ENCODE measurements at places on chromosomes 6 and 20.

GRCh38 chr6:134662077-134662700 lies 287.7 kb downstream of the ALDH8A1 start:
- DNase-seq: no peak

DNA sequence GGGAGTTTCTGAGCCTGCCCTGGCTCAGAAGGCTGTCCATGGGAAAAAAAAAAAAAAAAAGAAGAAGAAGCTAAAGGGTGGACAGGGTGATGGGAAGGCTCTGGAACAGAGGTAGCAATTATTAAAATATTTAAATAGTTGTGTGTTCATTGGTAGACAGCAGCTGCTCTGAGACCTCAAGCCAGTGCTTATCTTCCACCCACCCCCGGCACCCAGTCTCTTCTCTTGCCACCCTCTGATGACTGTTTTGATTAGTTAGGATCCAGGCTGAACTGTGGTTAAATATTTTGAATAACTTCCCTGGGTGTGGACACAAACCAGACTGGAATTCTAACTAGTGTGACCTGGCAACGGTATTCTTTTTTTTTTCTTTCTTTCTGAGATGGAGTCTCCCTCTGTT lies 16.9 kb upstream of the SRSF3 start:
- DNase-seq: peak; percentile 57

DNA sequence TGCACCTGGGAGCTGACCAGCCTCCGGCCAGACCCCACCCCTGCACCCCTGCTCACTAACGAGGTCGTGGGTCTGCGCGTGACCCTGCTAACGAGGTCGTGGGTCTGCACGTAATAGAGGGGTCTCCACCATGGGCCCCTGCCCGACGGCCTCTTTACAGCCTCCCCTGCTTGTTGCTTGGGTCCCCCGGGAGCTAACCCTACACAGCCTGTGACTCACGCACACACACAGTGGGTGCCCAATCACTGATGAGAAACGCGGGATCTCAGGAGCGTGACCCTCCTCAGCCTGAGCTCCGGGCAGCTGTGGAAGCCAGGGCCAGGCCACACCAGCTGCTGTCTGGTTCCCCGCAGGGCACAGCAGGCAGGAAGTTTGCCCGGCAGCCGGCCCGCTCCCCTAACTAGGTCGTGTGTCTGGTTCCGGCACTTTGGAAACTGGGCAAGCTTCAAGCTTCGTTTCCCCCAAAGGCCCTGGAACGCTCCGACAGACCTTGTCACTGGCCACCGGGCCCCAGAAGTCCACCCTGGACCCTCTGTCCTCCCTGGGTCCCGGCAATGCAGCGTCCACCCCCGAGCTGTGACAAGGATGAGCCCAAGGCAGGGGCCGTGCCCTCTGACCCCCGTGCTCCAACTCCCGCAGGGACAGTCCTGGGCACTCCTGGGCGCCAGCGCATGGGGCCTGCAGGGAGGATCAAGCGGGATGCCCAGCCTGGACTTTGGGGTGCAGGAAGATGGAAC lies 767 bp downstream of the PTK6 start:
- DNase-seq: no peak

DNA sequence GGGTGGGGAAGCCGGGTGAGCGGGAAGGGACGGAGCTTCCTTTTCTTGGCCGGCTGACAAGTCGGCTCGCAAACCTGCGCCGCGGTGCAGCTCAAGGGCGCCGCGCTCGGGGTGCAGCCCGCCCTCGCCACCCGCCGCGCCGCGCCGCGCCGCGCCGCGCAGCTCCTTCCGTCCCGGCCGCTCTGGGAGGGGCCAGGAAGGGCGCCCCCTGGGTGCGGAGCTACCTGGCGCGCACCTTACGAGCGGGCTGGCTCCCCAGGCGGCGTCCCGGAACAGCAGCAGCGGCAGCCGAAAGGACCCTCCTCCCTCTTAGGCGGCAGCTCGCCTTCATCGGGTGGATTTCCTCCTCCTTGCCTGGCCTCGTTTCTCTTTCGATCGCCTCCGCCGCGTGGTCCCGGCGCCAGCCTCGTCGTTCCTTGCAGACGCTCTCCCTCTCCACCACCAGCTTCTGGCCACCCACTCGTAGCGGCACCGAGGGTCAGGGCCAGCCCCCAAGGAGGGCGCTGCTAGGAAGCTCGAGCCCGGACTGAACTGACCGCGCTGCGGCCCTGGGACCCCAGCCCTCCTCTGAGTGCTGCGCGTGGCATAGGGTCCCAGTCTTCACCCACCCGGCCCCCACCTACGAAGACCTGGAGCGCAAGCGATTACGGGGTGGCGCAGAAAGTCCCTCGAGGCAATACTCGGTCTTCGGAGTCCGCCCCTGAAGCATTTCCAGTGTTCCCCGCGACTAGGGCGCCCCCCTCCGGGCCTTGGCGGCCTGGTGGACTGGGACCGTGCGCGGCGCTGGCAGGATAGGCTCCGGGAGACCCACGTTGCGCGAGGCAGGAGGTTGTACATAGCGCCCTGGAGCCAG lies at the start of gene MAP3K5:
Gene MAP3K5, minus strand, starts transcription at position 68 of the 853 bp plus-strand sequence. CDS start 320 bp downstream, outside the sequence.
- DNase-seq: peak; percentile 70

GRCh38 chr6:7976485-7977056 lies 66.0 kb upstream of the TXNDC5 start:
- no peak for DNase-seq

DNA sequence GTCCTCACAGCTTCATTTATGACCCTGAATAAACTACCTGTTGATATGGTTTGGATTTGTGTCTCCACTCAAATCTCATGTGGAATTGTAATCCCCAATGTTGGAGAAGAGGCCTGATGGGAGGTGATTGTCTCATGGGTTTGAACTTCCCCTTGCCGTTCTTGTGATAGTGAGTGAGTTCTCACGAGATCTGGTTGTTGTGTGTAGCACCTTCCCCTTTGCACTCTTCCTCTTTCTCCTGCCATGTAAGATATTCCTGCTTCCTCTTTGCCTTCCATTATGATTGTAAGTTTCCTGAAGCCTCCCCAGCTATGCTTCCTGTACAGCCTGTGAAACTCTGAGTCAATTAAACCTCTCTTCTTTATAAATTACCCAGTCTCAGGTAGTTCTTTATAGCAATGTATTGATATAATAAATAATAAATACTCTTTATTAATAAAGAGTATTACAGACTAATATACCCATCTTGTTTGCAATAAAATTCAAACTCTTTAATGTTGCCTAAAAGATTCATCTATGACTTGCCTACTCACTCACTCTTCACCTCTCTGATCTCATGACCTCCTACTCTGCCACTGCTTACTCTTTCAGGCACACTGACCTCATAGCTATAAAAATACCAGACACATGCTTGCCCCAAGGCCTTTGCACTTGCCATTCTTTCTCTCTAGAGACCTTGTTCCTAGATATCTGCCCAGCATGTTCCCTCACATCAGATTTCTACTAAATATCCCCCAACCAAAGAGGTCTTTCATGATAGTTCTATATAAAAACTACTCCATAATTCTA lies 256.4 kb upstream of the MARCKS start:
- DNase-seq: no peak

GRCh38 chr6:52839124-52840055 lies 1.2 kb downstream of the GSTA5 start:
- peak; percentile 18 for DNase-seq

- no peak for DNase-seq
Measured at GRCh38 chr6:97689078-97689754, 406.2 kb upstream of the MMS22L start.

DNA sequence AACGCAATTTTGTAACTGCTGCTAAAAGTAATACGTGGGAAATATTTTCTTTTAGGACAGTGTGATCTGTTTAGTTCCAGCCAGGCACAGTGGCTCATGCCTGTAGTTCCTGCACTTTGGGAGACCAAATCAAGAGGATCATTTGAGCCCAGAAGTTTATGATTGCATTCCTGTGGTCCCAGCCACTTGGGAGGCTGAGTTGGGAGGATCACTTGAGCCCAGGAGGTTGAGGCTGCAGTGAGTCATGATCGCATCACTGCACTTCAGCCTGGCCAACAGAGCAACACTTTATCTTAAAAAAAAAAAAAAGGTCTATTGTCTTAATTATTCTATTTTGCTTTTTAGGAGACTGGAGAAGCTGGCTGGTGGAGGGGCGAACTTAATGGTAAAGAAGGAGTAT lies 101.5 kb downstream of the CD2AP start:
- DNase-seq: no peak

DNA sequence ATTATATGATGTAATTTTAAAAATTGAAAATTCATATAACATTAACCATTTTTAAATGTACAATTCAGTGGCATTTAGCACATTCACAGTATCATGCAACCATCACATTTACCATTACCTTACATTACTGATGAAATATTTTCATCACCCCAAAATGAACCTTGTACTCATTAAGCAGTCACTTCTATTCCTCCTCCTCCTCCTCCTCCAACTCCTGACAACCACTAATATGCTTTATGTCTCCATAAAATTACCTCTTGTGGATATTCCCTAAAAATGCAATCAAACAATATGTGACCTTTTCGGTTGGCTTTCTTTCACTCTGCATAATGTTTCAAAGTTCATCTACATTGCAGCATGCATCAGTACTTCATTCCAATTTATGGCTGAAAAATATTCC lies 45.2 kb downstream of the ZHX3 start:
- no peak for DNase-seq

- no peak for DNase-seq
Measured at GRCh38 chr6:36075656-36076055, 48.0 kb downstream of the MAPK14 start.

DNA sequence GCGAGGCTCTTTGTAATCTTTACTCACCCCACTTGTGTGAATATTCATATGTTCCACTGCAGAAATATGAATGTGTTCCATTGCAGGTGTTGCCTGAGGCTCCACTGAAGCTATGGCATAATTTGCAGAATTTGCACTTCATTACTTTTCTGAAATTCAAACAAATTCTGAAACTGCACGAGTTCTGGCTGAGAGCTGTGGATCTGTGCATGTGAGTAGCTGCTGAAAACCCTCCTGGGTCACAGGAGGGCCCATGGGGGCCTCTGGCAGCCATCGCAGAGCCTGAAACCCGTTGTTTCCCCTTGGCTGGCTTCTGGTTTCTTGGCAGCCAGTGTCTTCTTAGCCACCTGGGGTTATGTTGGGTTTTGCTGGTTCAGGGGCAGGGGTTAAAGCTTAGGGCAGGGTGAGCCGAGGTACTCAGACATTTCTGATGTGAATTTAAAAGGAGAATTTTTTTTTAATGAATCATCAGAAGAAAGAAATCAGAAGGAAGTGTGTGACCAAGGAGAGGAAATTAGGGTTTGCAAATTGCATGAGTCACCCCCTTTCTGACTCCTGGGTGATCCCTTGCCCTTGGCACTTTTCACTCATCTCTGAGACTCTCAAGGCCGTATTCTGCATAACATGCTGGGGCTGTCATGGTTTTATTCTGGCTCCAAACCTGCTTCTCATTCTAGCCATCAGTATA lies 40.6 kb downstream of the TOX2 start:
- DNase-seq: peak; percentile 87

DNA sequence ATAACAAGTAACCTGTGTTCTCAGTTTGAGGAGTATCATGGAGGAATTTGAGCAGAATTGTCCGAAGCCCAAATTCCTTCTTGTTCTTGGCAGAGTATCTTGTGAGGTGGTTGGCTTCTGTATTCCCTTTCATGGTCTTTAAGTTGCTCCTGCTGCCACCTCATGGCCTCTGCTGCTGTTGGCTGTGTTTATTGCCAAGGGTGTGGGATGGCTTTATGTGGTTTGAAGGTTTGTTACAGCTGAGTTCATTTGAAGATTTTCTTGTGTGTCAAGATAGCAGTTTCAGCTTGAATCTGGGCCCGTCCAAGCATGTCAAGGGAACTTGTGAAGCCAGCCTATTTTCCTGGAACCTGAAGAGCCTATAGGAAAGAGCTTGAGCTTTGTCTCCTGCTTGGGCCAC lies 20.2 kb upstream of the TTK start:
- DNase-seq: no peak

DNA sequence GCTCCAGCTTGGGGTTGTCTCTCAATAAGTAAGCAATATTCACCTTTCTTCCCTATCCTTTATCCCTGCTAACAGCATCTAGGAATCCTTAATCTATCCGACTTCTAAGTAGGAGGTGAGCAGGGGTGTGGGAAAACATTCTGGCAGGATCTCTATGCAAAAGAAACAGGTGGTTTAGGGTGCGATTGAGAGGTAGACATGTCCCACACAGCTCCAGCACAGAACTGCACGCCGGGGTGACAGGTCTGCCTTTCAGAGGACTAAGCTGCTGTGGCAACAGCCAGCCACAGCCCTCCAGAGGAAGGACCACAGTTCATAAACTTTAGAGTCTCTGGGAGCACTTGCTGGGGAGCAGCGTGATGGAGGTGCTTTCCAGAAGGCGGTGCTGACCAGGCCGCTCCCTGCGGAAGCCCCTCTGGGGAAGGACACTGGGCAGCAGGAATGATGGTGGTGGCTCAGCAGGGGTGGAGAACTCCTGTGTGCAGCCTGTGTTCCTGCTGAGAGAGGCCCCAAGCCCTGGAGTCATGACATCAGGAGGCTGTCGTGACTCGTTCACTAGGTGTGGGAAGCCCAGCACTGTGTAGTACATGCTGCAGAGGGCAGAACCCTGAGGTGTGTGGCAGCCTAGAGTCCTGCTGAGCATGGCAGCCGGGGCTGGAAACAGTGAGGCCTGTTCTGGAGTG lies 509.6 kb downstream of the PRKN start:
- DNase-seq: no peak

DNA sequence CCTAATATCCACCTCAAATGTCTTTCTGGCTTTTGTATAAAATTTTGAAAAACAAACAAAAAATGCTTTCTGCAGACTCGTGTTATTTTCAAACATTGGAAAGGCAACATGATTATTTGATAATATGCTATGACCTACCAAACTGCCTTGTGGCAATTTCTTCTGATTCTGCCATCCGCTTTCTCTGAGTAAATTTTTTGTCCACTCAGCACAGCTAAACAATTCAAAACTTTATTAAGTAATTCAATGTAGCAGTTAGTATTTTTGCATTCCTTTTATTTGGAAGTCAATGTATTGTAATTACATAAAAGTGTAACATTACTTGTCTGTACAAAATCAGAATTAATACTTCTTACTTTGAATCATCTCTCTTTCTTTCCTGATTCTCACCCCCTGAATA lies 1206.6 kb upstream of the EYS start:
- no peak for DNase-seq

DNA sequence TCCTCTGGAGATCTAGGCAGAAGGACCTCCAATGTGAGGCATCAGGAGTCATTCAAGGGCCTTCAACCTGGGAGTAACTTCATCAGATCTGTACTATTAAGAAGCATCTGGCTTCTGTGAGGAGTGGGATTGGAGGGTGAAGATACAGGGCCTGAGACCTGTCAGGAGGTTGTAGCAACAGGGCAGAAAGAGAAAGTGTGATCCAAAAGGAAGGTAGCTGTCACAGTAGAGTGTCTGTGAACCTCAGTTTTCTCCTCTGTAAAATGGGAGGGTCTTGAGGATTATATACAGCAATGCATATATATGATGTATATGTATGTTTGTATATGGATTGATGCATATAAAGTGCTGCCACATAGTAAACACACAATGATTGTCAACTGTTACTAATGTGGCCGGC lies 2.6 kb upstream of the RPL10A start:
- DNase-seq: no peak

DNA sequence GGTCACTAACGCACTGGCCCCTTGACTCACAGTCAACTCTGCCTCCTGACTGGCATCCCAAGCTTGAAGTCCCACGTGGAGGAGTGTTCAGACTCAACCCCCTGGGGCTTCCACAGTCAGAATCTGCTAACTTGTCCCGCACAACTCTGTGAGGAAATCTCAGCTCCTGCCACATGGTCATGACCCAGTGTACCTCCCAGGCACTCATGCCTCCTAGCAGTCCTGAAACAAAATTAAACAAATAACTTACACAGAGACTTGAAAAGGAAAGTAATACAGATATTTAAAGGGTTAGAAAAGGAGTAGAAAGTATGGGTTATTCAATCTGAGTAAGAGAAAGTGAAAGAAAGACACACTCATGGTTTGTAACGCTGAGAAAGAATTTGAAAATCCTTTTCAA lies 134.9 kb downstream of the GMDS start:
- no peak for DNase-seq
